Psoas muscle (tissue), 8 donors: ENCODE measurements at places on chromosomes 2 and 18. TPM values are rescaled to one million over a fixed set of nuclear protein-coding genes. Genes with fewer than 3 reads are reported as not detected.

The COL3A1 gene
- polyA plus RNA-seq, result 9.4 TPM

The PRKAG3 gene
- polyA plus RNA-seq, result 60.2 TPM

The ST6GAL2 gene
- polyA plus RNA-seq, result 0.01 TPM

The IL36RN gene
- polyA plus RNA-seq, result not detected

The AKAIN1 gene
- 0.34 TPM for polyA plus RNA-seq

The POTEC gene
- not detected for polyA plus RNA-seq

The ABCA12 gene
- not detected for polyA plus RNA-seq

The SGO2 gene
- 0.28 TPM for polyA plus RNA-seq

The CCDC74A gene
- 0.18 TPM for polyA plus RNA-seq

The BOLL gene
- polyA plus RNA-seq, result 2.9 TPM

The ICOS gene
- polyA plus RNA-seq, result 0.03 TPM

The SIGLEC15 gene
- polyA plus RNA-seq, result not detected

The MRPL44 gene
- polyA plus RNA-seq, result 26.3 TPM

The STRADB gene
- polyA plus RNA-seq, result 48.5 TPM

The EML6 gene
- 0.38 TPM for polyA plus RNA-seq

The SH2D6 gene
- 0.77 TPM for polyA plus RNA-seq

The ANKRD30BL gene
- polyA plus RNA-seq, result not detected
